ENCODE measurements at places on chromosomes 6 and 20.

DNA sequence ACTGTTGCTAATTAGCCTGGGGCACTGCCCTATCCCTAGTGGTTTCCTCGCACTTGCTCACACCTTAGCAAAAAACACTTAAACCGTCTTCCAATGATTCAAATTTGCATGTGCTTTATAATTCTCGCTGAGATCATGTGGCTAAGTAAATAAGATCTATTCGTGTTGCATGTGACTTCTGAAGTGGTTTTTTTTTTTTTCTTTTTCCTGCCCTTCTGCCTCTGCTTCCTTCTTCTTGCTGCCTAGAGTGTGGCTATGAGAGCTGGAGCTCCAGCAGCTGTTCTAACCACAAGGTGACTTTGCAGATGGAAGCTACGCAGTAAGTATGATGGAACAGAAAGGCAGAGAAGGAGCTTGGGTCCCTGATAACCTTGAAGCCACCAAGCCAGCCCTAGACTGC lies 36.5 kb downstream of the SULF2 start:
- no peak for DNase-seq

DNA sequence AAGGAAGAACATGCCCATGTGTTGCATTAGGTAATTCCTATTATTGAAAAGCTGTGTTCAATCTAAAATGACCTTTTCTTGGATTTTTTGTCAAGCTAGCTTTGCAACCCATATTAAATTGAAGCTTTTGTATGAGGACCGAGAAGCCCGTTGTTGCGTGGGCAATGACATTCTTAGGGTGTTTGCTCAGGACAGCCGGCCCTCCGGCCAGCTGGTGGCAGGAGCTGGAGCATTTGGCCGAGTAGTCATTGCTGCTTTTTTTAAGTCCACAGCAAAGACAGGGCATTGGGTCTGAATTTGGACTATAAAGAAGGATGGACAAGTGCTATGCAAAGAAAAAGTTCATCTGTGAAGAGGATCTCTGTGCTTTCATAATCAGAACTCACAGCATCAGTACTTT lies 365.8 kb downstream of the SAMD5 start:
- no peak for DNase-seq

GRCh38 chr6:110063594-110064263 lies 85.6 kb downstream of the GPR6 start:
- no peak for DNase-seq

DNA sequence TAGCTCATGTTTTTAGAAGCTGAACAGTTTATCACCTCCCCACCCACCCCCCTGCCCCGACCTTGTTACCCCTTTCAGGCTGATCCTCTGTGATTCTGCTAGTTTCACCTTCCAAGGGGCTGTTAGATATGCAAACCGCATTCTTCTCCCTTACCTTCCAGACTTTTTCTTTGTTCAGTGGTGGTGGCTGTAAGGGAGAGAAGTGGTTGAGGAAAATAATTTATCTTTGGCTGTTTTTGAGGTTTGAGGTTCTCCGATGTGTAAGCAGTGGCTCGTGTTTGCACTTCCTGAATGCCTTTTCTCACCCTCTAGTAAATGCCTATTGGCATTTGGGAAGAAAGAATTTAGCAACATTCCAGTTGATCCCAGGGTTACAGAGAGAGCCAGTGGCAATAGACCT lies 69.4 kb upstream of the KCNG1 start:
- DNase-seq = no peak

GRCh38 chr20:42093542-42094440 lies 475.6 kb upstream of the CHD6 start:
- DNase-seq = no peak

DNA sequence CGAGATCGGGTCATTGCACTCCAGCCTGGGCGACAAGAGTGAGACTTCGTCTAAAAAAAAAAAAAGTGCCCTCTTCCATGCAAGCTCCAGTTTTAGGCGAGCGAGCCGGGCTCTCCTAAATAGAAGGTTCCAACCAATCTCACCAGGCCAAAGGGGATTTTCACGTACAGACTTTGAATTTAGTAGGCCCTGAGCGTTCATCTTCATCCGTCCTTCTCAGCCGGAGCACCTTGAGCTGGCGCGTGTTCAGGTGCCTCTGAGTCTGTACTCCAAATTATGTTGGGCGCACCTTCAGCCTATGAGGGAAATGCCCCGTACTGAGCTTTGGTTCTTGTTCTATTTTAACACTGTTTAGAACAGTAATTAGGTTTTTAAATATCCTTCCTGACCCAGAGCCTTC lies 817 bp upstream of the TAP2 start:
- DNase-seq = no peak

GRCh38 chr6:87220997-87221396 lies 65.6 kb downstream of the ZNF292 start:
- DNase-seq = no peak

- DNase-seq = no peak
Observed at GRCh38 chr6:119871520-119871919, 522.0 kb upstream of the MAN1A1 start.

DNA sequence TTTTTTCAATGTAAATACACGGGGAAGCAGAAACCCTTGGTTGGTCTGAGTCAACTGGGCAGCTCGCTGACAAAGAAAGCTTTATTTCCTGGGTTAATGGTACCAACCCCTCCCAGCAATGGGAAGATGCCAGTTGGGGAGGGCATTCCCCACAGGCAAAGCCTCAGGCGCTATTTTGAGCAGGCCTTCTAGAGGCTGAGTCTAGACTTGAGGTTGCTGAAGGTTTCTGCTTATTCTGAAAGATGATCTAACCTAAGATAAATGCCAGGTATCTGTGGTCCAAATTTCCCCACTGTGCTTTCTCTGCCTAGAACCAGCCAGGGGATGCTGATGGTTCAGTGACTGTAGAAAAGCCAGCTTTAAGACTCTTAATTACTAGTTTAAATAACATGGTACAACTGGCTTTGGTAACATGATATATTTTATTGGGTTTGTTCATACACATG lies 172.5 kb upstream of the JARID2 start:
- no peak for DNase-seq

GRCh38 chr6:12472601-12473038 lies 182.5 kb downstream of the EDN1 start:
- DNase-seq = no peak

DNA sequence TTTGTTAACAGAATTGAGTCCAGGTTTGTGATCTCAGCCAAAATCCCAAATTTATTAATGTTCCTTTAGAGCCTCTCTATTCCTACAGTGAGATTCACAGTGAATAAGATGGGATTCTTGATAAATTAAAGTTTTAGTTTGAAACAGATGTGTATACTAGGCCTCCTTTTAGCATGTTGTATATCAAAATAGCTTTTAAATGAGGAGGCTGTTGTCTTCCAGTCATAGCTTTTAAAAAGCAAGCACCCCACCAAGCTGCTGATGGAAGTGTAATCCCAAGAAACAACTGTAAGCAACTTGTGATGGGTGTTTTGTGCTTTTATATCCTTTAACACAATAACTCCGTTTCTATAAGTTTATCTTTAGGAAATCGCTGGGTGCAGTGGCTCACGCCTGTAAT lies 7.0 kb downstream of the GTF2H5 start:
- DNase-seq = no peak

DNA sequence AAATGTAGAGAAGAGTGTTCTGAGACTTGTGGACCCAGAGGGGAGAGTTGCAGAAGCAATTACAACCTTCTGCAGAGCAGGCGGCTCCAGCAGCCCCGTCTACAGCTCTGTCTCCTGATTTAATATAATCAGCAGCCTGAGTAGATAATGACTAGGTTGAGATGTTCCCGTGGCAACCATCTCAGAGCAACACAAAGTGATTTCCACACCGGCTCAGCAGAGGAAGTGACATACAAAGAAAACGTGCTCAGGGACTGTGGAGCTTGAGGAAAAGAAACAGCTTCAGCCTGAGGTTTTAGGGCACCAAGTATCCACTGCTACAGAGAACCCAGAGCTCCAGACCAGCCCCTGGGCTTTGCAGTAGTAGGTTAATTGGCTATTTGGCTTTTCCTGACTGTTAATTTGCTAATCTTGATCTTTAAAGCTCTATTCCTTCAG lies 136.4 kb downstream of the MTFR2 start:
- DNase-seq = no peak

GRCh38 chr6:135464634-135465033 lies 32.9 kb downstream of the AHI1 start:
- no peak for DNase-seq

- DNase-seq = no peak
Observed at GRCh38 chr20:61986762-61987321, 78.8 kb downstream of the TAF4 start.

GRCh38 chr20:4869290-4870193 lies 131.8 kb downstream of the SLC23A2 start:
- no peak for DNase-seq

GRCh38 chr6:119237177-119237715 lies 112.3 kb downstream of the MAN1A1 start:
- DNase-seq = no peak

GRCh38 chr6:167528239-167528638 lies 203.4 kb downstream of the TTLL2 start:
- no peak for DNase-seq

DNA sequence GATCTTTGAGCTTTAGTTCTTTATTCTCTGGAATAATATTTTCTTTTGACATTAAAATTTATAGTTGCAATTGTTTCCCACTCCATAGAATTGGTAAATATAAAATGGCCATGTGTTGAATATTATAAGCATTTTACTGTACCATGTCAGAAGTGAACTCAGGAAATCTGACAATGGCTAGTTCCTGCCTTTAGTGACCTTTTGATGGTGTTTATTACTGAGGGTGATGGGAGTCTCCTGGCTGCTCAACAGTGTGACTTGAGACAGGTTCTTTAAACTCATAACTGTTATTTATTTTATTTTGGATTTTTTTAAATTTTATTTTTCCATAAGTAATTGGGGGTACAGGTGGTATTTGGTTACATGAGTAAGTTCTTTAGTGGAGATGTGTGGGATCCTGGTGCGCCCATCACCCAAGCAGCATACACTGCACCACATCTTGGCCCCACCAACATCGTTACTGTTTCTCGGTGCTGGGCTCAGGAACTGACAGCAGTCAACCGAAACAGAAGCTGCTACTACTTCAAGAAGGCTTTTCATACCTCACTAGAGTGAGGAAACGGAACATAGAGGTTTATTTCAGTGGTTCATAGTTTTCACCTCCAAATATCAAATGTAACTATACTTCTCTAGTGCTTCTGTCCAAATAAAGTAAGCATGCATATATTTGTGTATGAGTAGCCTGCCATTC lies 90.4 kb downstream of the PLEKHG1 start:
- DNase-seq = no peak

- no peak for DNase-seq
Observed at GRCh38 chr6:130624046-130624445, 203.2 kb upstream of the SMLR1 start.

DNA sequence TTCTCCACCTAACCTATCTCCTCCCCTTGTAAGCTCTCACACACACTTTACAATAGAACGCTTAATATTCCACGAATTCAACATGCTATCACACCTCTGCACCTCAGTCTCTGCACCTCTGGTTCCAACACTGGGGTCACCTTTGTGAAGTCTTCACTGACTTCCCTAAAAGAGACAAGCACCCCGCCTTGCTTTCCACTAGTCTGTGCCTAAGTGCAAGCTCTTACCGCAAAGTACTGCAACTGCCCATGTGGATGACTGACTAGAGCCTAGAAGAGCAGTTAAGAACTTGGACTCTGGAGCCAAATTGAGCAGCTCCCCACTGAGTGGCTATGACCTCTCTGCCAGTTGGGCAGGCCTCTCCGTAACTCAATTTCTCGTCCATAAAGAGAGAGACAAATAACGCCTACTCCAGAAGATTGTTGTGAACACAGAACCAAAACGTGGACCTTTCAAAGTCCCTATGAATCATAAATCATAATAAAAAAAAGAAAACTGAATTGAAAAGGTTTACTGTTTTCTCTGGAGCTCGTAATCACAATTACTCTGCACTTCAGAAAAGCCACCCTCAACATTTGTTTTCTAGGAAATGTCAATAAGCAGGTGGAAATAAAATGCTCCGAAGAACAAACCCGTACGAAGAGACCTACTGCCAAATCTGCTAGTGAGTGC lies 1.2 kb downstream of the IFNGR1 start:
- no peak for DNase-seq

DNA sequence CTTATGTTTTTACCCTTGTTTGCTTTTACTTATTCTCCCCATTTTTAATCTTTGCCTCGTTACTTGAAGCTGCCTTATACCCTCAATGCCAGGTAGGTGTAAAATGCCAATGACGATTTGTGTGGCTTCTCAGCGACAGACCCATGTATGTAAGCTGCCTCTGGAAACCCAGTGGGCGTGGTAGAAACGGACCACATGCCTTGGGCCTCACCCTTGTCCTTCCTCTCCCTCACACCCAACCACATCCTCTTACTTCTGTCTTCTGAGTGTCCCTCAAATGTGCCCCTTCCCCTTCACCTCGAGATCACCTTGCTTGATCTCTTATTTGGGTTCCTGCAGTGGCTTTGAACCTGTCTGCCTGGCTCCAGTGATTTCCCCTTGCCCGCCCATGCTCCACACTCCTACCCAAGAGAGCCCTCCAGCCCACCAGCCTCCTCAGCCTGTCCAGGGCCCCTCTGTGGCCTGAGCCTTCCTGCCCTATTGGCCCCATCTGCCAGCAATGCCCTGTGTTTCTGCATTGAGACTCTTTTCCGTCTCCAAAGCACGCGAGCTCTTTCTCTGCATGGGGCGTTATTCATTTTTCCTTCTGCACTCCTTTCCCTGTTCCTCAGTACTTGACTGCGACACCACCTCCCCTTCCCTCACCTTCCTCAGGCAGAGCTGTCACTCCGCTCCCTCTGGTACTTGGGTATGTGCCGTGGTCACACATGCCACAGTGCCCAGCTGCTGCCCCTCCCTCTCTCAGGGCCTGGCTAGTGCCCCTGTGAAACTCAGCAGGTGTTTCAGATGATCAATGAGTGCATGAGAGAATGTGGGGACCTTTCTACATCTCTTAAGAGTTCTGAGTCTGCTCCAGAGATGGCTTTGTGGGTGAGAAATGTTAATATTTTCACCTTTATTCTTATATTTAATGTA lies 115.4 kb downstream of the SLX4IP start:
- DNase-seq = no peak

DNA sequence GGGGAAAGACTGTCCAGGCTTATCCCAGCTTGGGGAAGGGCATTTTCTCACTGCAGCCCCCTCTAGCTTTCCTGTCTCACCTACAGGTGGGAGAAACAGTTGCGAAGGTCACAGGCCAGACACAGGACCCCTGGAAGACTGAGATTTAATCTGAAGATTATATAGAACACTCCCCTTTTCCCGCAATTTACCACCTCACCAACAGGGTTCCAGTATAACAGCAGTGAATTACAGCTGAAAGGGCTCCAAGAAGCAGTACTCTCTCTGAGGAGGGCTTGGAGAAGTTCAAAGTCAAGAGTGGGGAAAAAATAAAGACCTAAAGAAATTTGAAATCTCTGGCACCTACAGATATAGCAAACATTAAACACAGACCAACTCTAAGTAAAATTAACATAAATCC lies 111.9 kb downstream of the ANKRD60 start:
- no peak for DNase-seq

Measured in activated T-helper 1 cell treated with anti-CD3 and anti-CD28 coated beads, Interleukin-2, amount 50 U/mL, for 16 hours (primary cell).